IPS DF 19.7 (cell line): ENCODE measurements at places on chromosomes 1 and 21.

DNA sequence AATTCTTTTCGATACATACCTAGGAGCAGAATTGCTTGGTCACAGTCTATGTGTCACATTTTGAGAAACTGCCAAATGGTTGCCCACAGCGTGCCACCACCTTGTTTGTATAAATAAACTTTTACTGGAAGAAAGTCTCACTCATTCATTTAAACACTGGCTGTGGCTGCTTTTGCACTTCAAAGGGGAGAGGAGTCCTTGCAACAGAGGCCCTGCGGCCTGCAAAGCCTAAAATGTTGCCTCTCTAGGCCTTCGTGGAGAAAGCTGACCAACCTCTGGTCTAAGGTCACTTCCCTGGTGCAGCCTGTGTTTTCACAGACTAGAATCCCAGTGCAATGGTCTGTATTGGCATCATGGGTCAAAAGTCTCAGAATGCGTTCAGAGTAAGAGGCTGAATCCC lies 8.3 kb downstream of the RIPK4 start:
- DNase-seq = no peak

DNA sequence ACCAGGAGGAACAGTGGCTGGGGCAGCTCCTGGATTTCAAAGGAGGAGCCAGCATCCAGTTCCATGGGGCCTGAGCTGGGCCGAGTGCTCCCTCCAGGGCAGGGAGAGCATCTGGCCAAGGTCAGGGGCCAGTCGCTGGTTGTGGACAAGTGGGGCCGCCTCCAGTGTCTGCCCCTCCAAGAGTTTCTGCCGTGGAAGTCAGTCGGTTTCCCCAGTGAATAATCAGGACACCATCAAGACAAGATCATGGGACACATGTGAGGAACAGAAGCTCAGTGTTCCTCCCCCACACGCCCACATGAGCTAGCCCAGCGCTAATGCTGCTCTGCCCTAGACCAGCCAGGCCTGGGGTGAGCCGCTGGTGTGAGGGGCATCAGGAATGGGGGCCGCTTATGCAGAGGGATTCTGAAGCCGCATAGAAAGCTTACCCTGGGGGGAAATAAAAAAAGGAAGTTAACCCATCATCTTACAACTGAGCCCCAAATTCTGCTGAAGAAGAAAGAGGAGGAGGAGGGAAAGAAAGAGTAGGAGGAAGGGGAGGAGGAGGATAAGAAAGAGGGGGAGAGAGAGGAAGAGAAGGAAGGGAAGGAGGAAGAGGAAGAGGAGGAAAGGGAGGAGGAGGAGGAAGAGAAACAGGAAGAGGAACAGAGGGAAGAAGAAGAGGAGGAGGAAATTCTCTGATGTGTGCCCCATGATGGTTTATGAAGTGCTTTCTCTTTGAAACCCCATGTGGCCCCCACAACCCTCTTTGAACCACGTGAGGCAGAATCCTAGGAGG lies 198.4 kb downstream of the MATN1 start:
- DNase-seq = no peak

- DNase-seq = no peak
Observed at GRCh38 chr1:40396420-40396819, 22.9 kb downstream of the SMAP2 start.

GRCh38 chr1:86478416-86479156 lies 9.9 kb downstream of the CLCA1 start:
- no peak for DNase-seq

- no peak for DNase-seq
Observed at GRCh38 chr1:231653632-231654031, 27.0 kb downstream of the DISC1 start.

GRCh38 chr1:86504895-86505563 lies 36.3 kb downstream of the CLCA1 start:
- DNase-seq = no peak

GRCh38 chr1:231603598-231604275 lies 22.9 kb upstream of the DISC1 start:
- DNase-seq = no peak

DNA sequence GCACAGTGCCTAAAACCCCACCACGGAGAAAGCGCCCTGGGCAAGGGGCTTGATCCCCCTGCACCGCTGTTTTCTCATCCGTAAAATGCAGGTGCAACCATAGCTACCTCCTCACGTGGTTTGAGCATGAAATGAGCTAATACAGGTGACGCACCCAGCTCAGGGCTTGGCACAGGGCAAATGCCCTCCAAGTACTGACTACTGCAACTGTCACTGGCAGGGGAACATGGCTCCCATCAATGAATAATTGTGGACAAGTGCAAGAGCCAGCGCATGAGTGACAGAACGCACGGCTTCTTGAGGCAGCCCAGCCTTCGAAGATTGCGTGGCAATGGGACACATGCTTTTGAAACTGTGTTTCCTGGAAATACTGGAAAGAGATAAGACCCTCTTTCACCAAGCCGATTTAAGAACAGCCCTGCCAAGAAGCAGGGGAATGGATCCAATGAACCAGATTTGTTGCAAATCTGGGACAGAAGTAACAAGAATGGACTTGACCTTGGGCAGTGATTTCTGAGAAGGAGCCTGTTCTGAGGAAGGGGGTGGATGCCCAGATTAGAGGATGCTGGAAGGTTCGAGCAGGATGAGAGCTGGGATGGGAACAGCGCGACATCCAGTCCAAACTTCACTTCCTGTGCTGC lies 92.8 kb upstream of the IFFO2 start:
- DNase-seq = no peak

- no peak for DNase-seq
Observed at GRCh38 chr1:244460197-244460596, 876 bp upstream of the CATSPERE start.

DNA sequence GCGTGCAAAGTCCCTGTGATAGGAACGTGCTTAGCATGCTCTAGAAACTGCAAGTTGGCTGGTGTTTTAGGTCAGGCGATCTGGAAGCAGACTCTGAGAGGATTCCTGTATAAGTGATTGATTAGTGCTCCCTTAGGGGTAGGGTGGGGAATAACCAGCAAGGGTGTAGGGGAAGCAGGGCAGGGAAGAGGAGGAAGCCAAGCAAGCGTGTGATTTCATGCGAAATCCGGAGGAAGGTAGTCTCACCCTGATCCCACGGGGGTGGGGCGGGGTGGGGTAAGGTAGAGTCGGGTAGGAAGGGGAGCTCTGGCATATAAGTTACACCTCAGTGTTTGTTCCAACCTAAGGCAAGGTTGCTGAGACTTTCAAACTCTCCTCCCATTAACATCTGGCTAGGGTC lies 24.9 kb upstream of the CTPS1 start:
- DNase-seq = no peak

GRCh38 chr1:156752843-156753482 lies 1.5 kb upstream of the HDGF start:
- no peak for DNase-seq

DNA sequence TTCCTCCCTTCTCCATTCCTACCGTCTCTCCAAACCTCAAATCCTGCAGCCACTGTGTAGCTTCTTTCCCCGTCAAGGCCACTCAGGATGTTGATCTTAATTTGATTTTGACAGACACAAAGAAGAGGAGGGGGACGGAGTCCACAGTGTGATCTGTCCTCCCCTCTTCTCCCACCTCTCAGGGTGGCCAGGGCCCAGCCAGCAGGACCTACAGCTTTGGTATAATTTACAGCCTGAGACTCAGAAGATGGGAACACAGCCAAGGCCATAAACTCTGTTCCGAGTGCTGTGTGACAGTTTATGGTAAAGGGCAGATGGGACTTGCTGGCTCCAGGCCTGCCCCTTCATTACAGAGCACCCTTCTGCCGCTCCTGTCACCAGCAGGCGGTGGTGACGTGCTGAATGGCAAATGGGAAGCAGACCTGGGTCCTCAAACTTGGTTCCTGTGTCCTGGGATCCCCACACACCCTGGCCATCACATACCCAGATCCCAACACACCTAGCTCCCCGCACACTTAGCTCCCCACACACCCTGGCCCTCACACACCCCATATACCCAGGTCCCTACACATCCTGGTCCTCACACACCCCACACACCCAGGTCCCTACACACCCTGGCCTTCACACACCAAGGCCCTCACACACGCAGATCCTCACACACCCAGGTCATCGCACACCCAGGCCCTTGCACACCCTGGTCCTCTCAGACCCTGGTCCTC lies 71.6 kb downstream of the CD2 start:
- DNase-seq = no peak

DNA sequence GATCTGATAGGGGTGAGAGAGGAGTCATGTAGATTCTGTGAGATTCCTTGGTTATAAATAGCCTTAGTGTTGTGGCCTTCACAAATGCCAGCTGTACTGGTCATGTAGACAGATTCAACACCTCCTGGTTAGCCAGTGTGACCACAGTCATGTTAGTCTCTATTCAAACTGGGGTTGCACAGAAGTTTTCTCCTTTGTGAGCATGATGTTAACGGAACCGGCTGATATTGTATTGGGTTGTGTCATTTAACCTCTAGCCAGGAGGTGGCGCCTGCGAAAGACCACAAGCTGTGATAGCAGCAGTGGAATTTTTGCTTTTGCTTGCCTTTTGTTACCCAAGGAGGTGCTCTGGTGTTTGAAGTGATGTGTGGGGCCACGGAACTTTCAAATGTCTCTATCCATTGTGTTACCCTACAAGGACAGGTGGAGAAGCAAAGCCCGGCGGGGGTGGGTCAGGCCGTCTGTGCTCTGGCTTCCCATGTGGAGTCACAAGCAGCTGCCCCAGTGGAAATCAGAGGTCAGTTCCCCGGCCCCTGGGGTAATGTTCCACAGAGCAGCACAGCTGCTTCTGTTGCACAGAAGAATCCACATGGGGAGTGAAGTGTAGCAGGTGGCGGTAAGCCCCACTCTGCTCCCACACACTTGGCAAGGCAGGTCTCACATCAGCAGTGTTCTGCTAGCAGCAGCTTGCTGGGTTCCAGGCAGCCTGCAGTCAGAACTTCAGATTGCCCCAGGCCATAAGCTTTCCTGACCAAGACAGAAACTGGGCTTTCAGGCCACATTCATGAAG lies 112.6 kb downstream of the ADAMTS1 start:
- DNase-seq = peak; percentile 56

GRCh38 chr1:161706482-161707347 lies at the start of gene FCRLA:
TSS of gene FCRLA (plus strand) at chr1:161707229. CDS start at chr1:161707265, 36 bp downstream.
- DNase-seq = no peak

GRCh38 chr1:107171333-107171732 lies 30.5 kb downstream of the NTNG1 start:
- no peak for DNase-seq

GRCh38 chr1:161215076-161215475 lies at the start of gene FCER1G:
TSS of gene FCER1G (plus strand) at chr1:161215295. CDS start at chr1:161215322, 27 bp downstream.
- no peak for DNase-seq

- DNase-seq = no peak
Observed at GRCh38 chr1:236835491-236835890, 40.4 kb downstream of the MTR start.

- DNase-seq = no peak
Observed at GRCh38 chr1:28480308-28480707, 25.5 kb upstream of the RCC1 start.

GRCh38 chr1:57489358-57490036 lies 65.6 kb upstream of the DAB1 start:
- DNase-seq = no peak

GRCh38 chr1:7042322-7043190 lies 257.3 kb downstream of the CAMTA1 start:
- no peak for DNase-seq

DNA sequence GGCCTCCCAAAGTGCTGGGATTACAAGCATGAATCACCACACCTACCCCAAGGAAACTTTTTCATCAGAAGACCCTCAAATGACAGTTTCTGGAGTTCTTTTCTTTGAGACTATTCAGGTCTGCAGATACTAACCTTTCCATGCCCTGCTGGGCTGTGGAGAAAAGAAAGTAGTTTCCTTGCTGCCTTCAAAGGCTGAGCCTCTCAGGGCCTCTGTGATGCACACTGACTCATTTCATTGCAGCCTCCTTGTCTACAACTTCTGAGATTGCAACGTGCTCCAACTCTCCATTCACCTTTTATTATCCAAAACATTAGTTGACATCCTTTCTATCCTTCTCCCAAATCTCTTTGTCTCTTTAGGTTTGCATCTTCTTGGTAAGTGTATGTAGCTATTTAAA lies 8.8 kb upstream of the SAMSN1 start:
- DNase-seq = no peak

GRCh38 chr1:209370241-209370995 lies 213.1 kb upstream of the CAMK1G start:
- DNase-seq = no peak

GRCh38 chr1:35490250-35490649 lies 67.0 kb downstream of the KIAA0319L start:
- no peak for DNase-seq

GRCh38 chr21:36918291-36918690 lies 48.2 kb downstream of the HLCS start:
- DNase-seq = no peak

DNA sequence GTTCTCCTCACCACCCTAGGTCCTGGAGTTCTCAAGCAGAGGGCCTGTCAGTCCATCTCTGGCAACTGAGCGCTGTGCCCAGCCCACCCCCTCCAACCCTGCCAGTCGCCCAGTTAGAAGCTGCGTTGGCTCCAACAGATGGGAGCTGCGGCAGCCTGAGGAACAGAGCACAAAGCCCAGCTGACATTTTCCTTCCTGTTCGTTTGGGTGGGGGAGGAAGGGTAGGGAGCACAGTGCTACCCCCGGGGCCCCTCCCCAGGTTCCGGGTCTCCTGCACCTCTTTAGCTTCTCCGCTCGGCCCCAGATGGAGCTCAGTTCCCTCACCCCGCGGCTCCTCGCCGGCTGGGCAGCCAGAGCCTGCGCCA lies 1.4 kb downstream of the LRRN2 start:
- DNase-seq = no peak

GRCh38 chr1:20848162-20848561 lies 61.1 kb upstream of the HP1BP3 start:
- no peak for DNase-seq

- DNase-seq = no peak
Observed at GRCh38 chr1:92411511-92411910, 75.2 kb downstream of the GFI1 start.
